ENCODE measurements at places on chromosomes 1 and 21.

GRCh38 chr21:46661642-46662366 is 26.3 kb downstream of the PRMT2 start:
- DNase-seq, result no peak

- no peak for DNase-seq
These were observed 40.2 kb downstream of the TTLL7 start for GRCh38 chr1:83958704-83959103.

GRCh38 chr1:200217703-200218102 is 190.2 kb downstream of the NR5A2 start:
- DNase-seq, result no peak

- DNase-seq, result no peak
These were observed 595.1 kb upstream of the ZP4 start for GRCh38 chr1:238485912-238486209.

GRCh38 chr1:164565357-164565756 is 6.4 kb downstream of the PBX1 start:
- no peak for DNase-seq

- no peak for DNase-seq
These were observed 82.2 kb downstream of the FBXO2 start for GRCh38 chr1:11571906-11572616.

DNA sequence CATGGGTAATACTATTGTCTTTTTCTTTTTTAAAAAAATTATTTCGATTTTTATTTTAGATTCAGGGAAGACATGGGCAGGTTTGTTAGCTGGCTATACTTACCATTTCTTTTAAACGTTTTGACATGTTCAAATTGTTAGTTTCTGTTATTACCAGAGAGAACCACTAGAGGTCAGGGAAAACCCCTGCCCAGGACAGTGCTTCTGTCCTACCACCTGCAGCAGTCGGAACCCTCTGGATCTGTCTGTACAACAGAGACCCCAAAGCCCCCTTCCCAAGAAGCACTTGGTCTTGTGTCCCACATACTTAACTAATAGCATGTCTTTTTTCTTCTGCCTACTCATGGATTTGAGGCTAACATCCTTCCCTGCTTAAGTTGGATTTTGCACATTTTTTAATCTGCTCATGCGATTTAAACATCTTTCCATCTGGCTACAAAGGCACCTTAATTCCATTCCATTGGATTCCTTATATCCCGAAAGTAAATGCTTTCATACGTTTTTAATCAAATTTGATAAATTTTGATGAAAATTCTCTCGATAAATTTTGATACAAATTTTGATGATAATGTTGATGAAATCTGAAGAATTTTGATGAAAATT is 10.0 kb upstream of the C1orf115 start:
- DNase-seq, result peak; percentile 33

GRCh38 chr1:47871799-47872353 is 125.3 kb downstream of the TRABD2B start:
- DNase-seq, result no peak

DNA sequence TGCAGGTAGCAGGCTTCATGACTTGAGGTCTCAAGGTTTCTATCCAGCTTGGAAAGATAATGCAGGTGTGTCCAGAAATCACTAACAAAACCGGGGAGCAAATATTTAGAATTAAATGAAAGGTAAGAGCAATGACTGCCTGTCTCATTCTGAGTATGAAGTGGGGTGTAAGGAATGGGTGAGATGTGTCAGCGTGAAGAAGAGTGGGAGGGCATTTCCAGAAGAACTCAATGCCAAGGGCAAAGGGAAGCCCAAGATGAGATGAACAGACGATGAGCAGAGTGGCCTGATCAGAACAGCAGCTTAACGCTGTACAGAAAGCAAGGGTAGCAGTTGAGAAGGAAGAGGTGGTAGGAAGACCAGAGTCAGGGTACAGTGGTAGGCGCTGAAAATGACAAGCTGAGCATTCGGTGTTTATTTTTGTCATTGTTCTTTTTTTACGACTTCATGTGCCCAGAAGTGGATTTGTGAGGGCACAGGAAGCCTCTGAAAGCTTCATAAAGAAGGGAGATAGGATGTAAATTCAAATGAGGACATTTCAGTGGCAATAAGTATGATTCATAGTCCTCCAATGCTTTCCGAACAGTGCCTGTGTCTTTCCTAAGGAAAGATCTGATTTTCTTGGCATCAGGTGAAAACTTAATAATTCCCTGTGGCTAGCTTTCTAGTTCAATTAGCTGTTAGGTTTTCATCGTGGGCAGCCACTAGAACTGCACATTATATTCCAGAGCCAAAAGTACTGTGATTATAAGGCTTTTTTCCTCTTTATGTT is 190.5 kb downstream of the APP start:
- DNase-seq, result no peak

DNA sequence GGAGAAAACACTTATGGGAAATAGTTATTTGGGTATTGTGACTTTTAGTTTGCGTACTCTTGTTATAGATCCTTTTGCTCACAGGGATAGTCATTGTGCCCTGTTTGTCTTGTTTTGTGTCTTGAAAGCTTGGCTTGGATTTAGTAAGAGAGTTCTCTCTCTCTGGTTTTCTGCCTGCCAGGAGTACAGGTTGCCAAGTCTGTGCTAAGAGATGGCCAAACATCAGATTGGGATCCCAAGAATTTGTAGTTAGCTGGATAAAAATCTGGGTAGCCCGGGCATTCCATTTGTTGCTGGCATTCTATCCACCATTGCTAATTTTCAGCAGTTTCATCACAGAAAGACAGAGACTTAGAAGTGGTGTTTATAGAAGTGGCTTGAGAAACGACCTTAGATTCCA is 222.2 kb downstream of the NRIP1 start:
- no peak for DNase-seq

- no peak for DNase-seq
These were observed 4.4 kb upstream of the ACOT7 start for GRCh38 chr1:6397844-6398441.
